ENCODE measurements at places on chromosomes 13 and 19.
A peak's percentile ranks its signal among the peaks of the same experiment; 100 is the strongest.

GRCh38 chr13:26987486-26988013 is 184.1 kb downstream of the USP12 start:
- DNase-seq = no peak

DNA sequence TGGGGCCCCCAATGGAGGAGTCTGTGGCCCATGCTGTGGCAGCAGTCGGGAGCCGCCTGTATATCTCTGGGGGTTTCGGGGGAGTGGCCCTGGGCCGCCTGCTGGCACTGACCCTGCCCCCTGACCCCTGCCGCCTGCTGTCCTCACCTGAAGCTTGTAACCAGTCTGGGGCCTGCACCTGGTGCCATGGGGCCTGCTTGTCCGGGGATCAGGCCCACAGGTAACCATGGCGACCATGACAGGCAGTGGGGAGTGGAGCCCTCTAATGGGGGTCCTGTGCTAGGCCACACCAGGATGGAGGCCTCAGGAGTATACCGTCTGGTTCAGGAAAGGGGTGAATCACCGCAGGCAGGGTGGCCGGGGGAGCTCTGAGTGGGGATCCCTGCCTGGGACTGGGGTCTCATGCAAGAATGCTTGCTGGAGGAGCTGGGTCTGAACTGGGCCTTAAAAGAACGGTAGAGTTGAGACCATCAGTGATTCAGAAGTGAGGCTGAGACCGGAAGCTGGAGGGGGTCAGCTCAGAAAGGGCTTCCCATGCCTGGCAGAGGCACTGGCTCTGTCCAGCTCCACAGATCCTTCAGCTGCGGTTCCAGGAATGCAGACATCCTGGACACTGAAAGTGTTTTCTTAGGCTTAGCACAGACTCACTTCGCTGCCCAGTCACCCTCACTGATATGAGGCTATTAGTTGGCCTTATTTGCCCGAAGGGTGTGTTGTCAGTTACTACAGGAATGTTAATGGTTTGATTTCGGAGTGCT is 29.1 kb downstream of the CNFN start:
- no peak for DNase-seq

GRCh38 chr13:48838193-48838973 is 137.3 kb upstream of the FNDC3A start:
- no peak for DNase-seq

GRCh38 chr13:21675095-21675991 is 4.5 kb downstream of the FGF9 start:
- DNase-seq = no peak

DNA sequence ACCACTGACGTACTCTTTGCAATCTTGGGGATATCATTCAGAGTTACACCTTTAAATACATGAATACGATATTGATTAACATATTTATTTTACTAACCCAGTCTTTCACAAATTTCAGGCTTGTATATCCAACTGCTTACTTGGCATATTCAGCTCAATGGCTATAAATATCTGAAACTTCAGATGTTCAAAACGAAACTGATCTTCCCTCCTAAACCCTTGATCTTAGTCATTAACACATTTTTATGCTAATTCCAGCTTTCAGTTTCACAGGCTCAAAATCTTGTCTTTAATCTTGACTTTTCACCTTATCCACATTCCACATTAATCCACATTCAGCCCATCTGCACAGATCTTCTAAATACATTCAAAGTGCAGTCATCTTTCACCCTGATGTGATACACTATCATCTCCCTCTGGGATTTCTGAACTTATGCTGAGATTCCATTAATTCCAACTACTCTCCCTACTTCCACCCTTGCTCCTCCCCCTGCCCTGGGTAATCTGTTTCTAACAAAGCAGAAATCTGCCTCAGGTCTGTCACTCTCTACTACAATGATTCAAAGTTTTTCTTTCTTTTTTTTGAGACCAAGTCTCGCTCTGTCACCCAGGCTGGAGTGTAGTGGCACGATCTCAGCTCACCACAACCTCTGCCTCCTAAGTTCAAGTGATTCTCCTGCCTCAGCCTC is 387.2 kb downstream of the GPC5 start:
- no peak for DNase-seq

DNA sequence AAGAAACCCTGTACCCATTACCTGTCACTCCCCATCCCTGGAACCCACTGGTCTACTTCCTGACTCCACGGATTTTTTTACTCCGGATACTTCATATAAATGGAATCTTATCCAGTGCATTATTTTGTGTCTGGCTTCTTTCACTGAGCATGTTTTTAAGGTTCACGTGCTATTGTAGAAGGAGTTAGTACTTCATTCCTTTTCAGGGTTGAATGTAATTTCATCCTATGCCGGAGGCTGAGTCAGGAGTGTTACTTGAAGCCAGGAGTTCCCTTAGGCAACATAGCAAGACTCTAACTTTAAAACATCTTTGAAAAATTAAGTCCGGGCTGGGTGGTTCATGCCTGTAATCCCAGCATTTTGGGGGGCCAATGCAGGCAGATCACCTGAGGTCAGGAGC is 17.9 kb upstream of the ELAVL1 start:
- DNase-seq = no peak

DNA sequence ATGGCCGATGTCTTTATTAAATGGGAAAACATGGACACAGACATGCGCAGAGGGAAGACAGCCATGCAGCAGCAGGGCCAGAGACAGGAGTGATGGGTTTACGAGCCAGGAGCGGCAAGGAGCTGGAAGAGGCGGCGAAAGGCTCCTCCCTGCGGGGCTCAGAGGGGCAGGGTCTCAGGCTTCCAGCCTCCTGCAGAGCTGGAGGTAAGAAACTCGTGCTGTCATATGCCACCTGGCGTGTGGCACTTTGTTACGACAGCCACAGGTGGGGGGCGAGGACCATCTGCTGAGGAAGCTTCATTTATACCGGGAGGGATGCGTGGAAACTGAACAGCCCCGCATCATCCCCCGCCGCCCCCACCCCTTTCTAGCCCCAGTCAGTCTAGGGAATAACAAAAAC is 52.0 kb upstream of the SPACA7 start:
- DNase-seq = no peak

GRCh38 chr19:15811476-15811875 is 4.0 kb downstream of the OR10H1 start:
- no peak for DNase-seq

DNA sequence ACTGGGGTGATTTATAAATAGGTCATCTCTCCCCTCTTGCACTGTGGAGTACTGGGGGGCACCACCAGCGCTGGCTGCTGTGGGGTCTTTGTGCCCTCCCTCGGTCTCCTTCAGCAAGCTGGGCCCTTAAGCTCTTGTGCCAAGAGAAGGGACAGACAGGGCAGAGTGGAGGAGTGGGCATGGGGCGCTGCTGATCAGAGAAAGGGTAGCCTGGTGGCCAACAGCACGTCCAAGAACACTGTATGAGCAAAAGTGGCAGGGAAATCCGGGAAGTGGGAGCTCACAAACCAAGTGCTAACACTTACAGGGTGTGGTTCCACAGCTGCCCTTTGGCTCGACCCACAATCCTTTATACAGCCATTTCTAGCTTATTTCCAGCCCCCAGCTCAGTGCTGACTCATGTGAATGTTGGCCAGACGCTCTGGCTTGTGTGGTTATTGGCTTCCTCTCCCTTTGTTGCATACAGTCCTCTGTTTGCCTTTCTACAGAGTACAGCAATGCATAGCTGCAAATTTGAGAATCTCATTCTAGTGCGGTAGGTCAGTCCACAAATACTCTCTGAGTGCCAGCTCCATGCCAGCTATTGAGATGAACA is 298.8 kb downstream of the SHISA2 start:
- DNase-seq = no peak

DNA sequence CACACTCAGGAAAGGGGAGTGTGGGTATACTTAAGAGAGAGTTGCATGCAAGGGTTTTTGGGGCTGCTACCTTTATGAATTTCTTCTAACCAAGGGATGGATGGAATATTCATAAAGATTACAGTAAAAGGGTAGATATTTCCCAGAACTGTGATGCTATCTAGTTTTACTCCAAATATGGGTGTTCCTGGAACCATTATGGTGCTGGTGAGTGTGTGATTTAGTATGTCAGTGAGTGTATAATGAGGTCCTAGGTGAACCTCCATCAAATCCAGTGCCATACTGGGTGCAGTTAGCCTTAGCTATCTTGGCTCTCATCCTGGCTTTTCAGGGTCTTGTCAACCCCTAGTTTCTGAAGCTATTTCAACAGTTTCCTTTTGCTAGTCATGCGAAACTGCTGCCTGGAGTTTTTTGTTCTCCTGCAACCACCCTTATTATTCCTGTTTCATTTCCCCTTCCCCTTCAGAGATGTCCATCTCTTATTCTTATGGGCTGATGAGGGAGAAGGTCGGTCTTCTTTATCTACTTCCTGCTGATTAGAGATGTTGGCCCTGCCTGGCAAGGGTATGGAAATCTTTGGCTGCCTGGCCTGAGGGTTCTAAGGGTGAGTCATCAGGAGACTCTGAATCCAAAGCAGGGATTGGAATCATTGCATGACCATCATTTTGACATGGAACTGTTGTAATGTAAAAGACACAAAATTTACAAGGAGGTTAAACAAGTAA is 202.3 kb downstream of the NBEA start:
- DNase-seq = no peak

GRCh38 chr19:46159418-46160232 is 11.6 kb downstream of the IGFL2 start:
- no peak for DNase-seq

DNA sequence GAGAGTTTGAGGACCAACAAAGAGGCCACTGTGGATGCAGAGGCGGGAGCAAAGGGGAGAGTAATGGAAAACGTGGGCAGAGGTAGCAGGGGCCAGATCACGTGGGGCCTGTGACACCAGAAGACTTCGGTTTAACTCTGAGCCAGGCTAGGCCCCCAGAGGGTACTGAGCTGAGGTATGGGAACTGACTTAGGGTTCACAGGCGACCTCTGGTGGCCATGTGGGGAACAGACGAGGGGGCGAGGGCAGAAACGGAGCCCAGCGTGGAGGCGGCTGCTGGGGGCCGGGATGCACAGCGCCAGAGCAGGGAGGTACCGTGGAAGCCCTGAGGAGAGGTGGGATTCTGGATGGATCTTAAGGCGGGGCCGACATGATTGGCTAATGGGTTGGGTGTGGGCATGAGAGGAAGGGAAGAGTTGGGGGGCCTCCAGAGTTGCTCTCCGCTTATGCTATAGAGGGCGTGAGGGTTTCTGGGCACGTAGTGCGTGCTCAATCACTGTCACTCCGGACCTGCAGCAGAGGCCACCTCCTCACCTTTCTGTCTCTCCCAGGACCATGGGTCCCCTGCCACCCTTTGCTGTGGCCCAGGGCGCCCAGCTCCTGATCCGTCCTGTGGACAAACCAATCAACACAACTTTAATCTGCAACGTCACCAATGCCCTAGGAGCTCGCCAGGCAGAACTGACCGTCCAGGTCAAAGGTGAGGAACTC is 13.7 kb downstream of the PVR start:
- peak; percentile 61 for DNase-seq

GRCh38 chr13:95388420-95389079 is 87.3 kb upstream of the ABCC4 start:
- DNase-seq = no peak

DNA sequence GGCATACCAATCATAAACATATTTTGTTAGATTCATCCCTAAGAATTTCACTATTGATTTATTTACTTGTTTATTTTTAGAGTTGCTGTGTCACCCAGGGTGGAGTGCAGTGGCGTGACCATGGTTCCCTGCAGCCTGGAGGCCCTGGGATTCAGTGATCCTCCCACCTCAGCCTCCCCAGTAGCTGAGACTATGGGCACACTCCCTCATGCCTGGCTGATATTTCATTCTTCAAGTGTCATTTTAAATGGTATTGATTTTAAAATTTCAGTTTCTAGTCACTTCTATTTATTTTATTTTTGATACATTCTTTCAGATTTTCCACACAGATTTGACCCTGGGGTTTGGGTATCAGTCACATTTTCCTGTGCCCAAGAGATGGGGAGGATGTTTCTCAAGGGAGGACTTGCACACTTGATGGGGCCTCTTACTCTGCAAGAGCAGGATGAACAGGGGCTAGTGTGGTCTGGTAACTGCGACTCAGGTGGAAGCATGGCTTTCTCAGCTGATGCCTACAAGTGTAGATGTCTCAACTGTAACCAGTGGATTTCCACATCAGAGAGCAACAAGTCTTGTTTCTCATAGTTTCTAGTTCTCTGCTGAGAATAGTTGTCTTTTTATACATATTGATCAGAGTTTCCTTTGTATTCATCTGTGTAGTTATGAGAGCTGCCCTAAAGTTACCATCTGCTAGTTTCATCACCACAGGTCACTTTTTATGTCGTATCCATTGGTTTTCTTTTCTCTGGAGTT is 40.2 kb downstream of the CCNE1 start:
- DNase-seq = no peak

- DNase-seq = peak; percentile 13
Observed at GRCh38 chr19:48752496-48753365, at the start of gene FUT1. TSS of gene FUT1 (minus strand) at chr19:48752641. CDS start at chr19:48751281, 1,360 bp downstream.

- peak; percentile 77 for DNase-seq
Observed at GRCh38 chr19:10270616-10271394, at the start of gene ICAM1. TSS of gene ICAM1 (plus strand) at chr19:10271120. CDS start at chr19:10271160, 40 bp downstream.

- no peak for DNase-seq
Observed at GRCh38 chr19:30862876-30863275, 486.4 kb downstream of the TSHZ3 start.

GRCh38 chr19:29154163-29154562 is 58.8 kb downstream of the UQCRFS1 start:
- DNase-seq = no peak

DNA sequence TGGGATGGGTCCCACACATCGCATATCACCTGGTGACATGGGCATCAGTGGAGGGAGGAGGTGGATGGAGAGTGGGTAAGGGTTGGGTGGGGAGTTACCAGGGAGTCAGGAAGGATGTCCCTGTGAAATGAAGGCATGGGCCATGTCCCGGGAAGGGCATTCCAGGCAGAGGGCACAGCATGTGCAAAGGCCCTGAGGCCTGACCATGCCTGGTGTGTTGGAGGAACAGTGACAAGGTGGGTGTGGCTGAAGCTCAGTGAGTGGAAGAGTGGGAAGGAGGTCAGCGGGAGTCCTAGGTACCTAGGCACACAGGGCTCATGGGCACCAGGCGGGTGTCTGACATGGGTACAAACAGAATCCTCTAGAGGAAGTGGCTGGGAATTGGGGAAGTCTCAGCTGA is 11.0 kb upstream of the COLGALT1 start:
- DNase-seq = no peak

GRCh38 chr19:13079542-13079986 is 23.1 kb downstream of the LYL1 start:
- no peak for DNase-seq

- DNase-seq = no peak
Observed at GRCh38 chr13:51297556-51297955, 41.9 kb upstream of the SERPINE3 start.

- DNase-seq = no peak
Observed at GRCh38 chr13:100658363-100658762, 16.2 kb downstream of the TMTC4 start.

- DNase-seq = no peak
Observed at GRCh38 chr13:39777021-39777420, 121.6 kb downstream of the COG6 start.

DNA sequence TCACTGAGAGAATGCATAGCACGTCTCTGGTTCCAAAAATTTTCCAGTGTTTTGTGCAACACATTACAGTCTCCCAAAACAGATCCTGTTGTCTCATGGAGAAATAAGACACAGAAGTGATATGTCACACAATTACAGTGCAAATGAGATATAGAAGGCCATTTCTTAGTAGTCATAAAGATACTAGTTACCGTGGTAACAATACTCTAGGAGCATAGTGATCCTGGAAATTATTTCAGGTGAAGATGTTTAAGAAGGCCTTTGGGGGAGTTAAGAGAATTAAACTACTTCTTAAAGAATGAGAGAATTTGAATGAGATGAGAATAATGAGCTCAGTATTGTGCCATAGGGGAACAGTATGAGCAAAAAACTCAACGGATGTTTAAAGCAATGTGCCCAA is 628.0 kb upstream of the MIR17HG start:
- DNase-seq = no peak

GRCh38 chr19:5127717-5128116 is 158.8 kb downstream of the KDM4B start:
- no peak for DNase-seq
